Left ventricle myocardium superior (tissue), 1 donor: ENCODE measurements at places on chromosomes 12 and 14. TPM values are rescaled to one million over a fixed set of nuclear protein-coding genes. Genes with fewer than 3 reads are reported as not detected.

GRCh38 chr12:123979566-123979965 lies 6.6 kb downstream of the ZNF664 start:
- no peak for DNase-seq

GRCh38 chr12:42886160-42886559 lies 296.6 kb upstream of the PRICKLE1 start:
- no peak for DNase-seq

DNA sequence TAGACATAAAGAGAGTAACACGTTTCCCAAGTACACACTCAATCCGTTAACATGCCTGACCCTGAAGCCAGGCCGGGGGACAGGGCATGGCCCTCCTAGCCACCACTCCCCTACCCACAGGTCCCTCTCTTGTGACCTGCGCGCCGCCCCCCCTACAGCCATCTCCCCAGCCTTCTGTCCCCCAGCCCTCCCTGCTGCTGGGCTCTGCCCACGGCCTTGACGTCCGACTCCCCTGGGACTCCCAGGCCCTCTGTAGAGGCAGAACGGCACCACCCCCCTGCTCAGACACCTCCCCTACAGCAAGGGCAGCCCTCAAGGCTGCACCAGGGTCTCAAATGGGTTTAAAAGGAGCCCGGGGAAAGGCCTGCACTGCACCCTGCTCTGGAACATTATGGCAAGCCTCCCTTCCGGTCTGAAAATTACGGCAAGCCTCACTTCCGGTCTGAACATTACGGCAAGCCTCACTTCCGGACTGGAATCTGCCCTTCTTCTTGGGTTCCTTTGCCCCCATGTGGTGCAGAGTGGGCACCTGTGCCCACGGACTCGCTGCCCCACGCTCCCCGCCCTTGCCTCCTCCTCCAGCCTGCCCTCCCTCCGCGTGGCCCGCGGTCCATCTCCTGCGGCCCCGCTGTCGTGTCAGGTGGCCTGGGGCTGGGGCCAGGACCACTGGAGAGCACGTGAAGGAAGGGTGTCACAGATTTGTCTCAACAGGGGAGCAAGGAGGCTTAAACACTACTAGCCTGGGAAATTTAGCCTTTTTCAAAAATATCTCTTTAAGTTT lies 77.6 kb downstream of the MOK start:
- DNase-seq, result no peak

DNA sequence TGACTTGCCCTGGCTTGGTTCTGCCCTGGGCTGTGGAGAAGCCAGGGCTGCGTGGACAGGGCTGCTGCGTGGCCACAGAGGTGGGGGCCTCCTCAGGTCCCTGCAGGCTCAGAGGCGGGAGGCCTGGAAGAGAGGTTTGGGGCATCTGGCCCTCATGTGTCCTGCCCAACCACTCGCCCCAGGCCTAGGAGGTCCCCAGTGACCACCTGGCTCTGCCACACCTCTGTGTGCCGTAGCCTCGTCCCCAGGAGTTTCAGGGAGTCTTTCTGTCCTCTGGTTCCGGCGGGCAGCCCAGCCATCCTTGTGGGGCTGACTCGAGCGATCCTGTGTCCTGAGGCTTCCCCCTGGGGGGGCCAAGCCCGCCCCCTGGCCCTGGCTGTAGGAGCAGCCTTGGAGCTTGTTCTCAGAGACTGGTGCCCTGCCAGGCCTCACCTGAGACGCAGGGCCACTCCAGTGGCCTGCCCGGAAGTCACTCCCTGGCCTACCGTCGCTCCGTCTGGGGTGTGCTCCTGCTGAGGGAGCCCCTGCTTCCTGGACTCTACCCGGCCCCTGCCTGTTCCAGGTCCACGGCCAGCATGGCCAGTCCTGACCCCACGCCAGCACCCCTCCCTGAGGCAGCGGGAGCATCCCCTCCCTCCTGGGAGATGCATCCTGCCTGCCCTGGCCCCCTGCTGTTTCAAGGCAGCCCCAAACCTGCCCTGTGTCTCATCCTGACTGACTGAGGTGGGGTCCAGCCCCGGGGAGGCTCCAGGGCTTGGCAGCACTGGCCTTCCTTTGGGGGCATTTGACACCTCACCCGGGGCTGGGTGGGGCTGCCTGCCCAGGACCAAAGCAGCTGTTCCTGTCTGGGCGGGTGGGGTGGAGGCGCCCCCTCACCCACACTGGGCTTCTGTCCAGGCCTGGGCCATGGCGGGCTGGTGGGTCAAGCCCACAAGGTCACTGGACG lies 13.9 kb downstream of the ASPG start:
- DNase-seq, result peak; percentile 24

DNA sequence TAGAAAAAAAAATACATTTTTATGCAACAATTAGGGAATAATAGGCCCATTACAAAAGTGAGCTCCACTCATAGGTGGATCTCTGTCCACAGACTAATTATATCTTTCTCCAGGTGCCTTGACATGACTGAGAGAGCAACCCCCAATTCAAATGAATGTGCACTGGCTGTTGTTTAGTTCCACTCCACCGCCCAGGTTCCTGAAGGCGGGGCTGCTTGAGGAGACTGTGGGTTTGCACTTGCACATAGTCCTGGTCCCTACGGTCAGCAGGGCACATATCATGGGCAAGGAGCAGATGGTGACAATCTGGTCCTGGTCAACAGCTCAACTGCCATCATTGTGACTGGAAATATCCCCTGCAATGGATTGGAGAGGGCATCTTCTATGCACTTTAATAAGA lies 195.6 kb upstream of the PWP1 start:
- no peak for DNase-seq

GRCh38 chr12:96195845-96196451 lies 1.8 kb downstream of the ELK3 start:
- no peak for DNase-seq

GRCh38 chr12:62917926-62918325 lies 17.0 kb downstream of the PPM1H start:
- no peak for DNase-seq

GRCh38 chr12:62714774-62715721 lies 219.9 kb downstream of the PPM1H start:
- peak; percentile 72 for DNase-seq

- peak; percentile 74 for DNase-seq
Measured at GRCh38 chr14:44962334-44963043, 499 bp downstream of the TOGARAM1 start.

DNA sequence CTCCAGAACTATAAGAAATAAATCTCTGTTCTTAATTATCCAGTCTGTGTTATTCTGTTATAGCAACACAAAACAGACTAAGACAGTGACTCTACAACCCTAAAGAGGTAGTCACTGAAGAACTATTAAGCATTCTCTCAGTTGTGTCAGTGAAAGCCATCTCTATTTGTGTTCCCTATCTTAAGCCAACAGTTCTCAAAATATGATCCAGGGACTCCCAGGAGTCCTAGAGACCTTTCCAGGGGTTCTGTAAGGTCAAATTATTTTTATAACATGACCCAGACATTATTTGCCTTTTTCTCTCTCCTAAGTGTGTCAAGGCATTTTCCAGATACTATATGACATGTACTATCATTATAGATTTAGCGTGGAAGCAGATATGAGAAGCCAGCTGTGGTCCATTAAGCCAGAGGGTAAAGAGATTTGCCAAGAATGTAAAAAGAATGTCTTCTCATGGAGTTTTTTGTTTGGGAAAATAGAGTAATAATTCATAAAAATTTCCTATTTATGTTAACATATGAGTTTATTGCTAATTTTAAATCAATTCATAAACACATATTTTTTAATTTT lies 315.8 kb downstream of the RGS6 start:
- DNase-seq, result no peak

DNA sequence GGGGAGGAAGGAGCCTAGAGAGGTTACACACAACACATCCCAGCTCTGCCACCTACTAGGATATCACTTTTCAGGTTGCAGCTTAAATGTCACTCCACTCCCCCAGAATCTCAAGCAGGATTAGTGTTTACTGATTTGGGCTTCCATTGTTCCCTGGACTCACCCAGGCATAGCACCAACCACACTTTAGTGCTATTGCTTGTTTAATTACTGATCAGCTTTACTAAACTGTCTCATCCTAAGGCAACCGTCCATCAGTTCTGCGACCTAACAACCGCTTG lies 6.1 kb upstream of the KRT18 start:
- DNase-seq, result no peak

DNA sequence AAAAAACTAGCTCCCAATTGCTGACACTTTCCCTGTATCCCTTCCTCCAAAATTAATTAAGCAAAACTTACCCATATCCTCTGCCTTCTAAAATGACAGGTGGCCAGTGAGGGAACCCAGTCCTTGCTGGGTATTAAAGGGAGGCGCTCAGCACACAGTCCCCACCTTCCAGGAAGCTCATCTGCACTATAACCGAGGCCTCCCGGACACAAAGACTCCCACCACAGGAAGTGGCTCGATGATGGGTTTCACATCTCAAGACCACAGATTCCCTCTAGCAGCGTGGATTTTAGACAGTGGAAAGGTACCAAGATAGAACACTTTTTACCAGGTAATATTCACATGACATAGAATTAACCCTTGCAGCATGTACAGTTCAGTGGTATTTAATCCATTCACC lies 126.8 kb upstream of the NCOR2 start:
- peak; percentile 19 for DNase-seq

GRCh38 chr12:49703647-49704137 lies 3.5 kb downstream of the FMNL3 start:
- no peak for DNase-seq

GRCh38 chr12:19529951-19530636 lies 90.8 kb downstream of the AEBP2 start:
- no peak for DNase-seq

DNA sequence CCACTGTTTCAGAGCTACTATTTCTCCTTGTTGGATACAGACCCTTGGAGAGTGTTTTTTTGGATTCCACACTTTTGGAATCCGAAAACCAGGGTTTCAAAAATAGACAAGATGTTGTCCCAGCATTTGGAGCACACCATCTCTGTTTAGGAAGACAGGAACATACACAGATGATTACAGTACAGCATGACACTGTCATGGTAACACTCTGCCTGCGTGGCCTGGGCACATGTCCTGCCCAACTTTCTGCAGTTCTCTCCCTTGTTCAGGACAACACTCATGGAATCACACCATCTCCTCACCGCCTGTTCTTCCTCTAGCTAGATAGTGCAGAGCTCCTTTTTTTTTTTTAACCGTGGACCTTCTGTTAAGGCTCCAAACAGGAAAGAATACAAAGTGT lies 369.2 kb downstream of the PDZRN4 start:
- no peak for DNase-seq

GRCh38 chr14:30277268-30277667 lies 281.7 kb upstream of the G2E3 start:
- no peak for DNase-seq

- peak; percentile 83 for DNase-seq
Measured at GRCh38 chr12:57148469-57149244, 1.2 kb upstream of the LRP1-AS start.

DNA sequence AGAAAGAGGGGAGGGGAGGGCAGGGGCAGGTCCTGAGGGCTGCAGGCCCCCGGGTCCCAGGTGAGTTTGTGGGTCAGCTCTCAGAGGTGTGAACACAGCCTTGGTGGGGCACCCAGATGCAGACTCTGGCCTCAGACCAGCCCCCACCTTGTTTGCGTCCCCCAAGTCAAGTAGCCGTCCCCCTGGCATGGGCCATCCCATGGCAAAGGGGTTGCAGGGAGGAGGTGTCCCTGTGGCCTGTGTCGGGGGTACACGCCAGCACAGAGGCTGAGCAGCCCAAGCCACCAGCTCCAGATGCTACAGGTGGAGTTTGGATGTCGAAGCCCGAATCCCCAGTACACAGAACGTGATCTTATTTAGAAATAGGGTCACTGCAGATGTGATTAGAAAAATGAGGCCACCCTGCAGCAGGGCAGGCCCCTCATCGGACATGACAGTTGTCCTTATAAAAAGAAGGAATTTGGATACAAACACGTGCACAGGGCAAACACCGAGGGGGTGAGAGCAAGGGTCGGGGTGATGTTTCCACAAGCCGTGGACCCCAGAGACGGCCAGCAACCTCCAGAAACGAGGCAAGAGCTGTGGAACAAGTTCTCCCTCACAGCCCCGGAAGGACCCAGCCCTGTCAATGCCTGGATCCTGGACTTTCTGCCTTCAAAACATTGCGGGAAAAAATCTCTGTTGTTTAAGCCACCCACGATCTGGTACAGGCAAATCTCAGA lies 141.2 kb upstream of the C14orf180 start:
- DNase-seq, result no peak

DNA sequence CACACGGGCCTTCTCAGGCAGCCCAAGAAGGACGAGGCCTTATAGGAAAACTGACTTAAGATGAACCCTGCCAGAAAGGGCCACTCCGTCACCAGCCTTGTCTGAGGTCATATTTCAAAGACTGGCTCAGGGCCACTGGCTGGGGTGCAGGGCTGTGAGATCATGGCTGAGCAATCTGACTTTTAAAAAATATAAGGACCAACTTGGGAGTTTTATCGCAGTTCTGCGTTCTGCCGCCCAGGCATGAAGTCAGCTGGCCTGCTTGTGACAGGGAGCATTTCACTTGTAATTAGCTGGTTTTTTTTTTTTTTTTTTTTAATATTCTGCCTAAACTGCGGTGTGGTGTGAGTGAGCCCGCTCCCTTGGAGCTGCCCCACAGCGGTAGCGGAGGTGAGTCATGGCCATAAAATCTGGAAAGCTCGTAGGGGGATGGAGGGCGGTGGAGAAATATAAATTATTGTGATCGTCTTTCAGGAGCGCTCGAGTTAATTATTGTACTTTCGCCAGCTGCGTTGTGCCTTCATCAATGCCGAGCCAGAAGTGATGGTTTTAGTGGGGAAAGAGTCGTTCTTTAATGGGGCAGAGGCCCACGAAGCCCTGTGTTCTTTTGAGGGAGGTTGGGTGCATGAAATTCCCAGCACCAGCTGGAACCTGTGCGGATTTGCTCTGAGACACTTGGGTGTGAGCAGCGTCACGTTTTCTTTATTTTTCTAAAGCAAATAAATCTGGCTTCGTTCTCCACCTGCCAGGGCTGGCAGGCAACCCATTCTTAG lies 231.9 kb downstream of the C12orf75 start:
- DNase-seq, result peak; percentile 53

DNA sequence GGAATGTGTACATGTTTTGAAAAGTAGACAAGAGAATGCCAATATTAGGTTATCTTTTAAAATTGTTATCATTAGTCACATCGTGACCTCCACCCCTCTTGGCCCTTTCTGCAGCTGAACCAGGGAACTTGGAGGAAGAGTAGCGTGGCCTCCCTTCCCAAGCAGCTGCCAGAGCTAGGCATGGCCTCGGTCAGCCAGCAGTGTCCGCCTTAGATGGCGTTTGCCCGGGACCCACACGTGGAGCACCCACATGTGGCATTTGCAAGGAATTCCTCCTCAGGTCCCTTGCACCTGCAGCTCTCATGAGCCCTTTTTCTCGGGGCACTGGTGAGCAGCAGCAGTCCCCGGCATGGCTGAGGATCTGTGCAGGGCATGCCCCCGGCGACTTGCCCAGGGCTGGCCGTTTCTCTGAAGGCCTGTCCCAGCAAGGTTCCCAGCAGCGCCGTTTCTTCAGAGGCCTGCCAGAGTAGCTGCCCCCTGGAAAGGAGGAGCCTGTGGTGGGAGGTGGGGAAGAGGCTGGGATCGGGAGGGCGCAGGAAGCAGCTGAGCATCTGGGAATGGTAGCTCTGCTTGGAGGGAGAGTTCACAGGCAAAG lies 10.8 kb downstream of the JDP2 start:
- DNase-seq, result no peak

Gene MARK3
- total RNA-seq, result 127 TPM

Gene NPFF
- total RNA-seq, result not detected

Gene OR4M1
- not detected for total RNA-seq

Gene RASAL1
- not detected for total RNA-seq

Gene NRXN3
- 1.0 TPM for total RNA-seq

Gene LRTM2
- total RNA-seq, result not detected

Gene IFT43
- total RNA-seq, result 29.1 TPM

Gene GDF3
- not detected for total RNA-seq

Gene DCTN2
- 89.2 TPM for total RNA-seq

Gene ANO4
- 0.32 TPM for total RNA-seq

Gene ANKS1B
- total RNA-seq, result 2.5 TPM

Gene CD4
- total RNA-seq, result 8.4 TPM

Gene FOXJ2
- 25.9 TPM for total RNA-seq
